PC-3 (cell line): ENCODE measurements at places on chromosomes 12 and 14.

DNA sequence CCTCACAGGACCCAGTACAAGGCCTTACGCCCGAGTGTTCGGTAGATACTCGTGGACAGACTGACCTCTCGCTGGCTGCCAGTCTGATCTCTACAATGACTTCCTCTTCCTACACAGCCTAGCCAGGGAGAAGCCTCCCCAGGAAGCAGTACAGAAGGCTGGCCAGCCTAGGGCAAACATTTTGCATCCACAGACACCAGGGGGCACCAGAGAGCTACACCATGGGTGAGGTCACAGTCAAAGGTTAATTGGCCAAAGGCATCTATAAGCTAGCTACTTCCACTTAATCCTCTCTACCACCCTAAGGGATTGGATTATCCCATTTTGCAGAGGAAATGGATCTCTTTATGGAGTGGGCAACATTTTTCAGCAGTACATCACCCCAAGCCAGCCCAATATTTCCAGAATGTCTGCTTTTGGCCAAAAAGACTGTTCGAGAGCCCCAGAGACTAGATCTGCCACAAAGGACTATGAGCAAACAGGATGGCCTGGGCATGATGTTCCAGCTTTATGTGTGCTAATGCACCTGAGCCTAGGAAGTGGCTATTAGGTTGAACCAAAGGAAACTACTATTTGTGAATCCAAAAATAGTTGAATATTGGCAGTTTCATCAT, 14.6 kb upstream of the PNMA1 start:
- DNase-seq, result peak; percentile 88

DNA sequence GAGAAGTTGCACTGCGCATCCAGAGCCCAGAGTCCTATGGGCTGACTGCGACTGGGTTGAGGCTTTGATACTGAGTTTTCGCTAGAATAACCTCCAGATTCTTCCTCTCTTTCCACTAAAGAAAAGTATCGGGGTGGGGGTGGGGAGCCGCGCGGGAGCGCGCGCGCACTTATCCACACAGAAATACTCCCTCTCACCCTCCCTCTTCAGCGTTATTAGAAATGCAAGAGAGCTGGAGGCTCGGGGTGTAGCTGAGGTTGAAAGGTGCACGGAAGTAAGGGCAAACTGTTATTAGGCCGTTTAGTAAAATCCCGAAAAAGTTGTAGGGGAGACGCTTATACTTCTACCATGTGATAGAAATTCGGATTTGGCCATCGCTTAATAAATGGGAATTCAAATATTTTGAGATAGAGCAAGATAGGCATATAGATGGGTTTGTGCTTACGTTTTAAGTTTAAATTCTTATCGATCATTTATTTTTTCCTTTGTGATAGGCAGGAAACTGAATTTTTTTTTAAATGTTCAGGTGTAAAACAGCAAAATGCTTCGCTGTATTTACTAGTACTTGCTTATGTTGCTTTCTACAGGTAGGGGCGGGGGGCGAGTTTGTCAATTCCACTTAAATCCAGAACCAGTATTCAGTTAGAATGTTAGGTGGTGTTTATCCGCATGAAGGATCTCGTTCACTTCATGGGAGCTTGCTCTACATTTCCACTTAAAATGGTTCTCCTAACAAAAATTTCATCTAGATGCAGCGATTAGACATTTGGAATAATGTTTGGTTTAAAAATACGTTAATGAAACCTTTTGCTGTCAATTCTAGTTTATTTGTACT, 1.1 kb downstream of the ARHGAP5 start:
- DNase-seq, result peak; percentile 39

DNA sequence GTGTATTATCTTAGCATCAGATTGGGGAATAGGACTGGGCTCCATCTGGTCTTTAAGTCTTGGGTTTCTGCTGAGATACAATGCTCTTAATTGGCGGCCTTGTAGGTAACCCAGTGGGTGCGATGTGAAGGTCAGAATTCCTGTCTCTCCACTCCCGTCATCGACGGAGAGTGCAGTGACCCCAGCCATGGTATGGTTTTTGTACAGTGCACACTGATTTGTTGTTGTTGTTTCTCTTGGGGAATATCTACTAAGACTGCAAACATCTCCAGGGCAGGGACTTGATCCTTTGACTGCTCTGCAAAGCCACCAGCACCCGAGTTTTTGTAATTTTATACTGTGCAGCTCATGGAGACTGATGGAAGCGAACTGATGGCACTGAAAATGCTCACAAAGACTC, 41.4 kb downstream of the KCNA1 start:
- DNase-seq, result no peak

- DNase-seq, result no peak
Observed at GRCh38 chr12:67578976-67579661, 69.4 kb upstream of the DYRK2 start.

GRCh38 chr12:124648710-124649384, 81.4 kb upstream of the NCOR2 start:
- no peak for DNase-seq

- DNase-seq, result no peak
Observed at GRCh38 chr12:130196827-130197226, 34.6 kb downstream of the FZD10 start.

- no peak for DNase-seq
Observed at GRCh38 chr12:1635301-1636095, 6.5 kb downstream of the WNT5B start.

GRCh38 chr14:78401866-78402265, 231.7 kb downstream of the NRXN3 start:
- DNase-seq, result no peak

GRCh38 chr14:66311990-66312389, 174.2 kb upstream of the CCDC196 start:
- DNase-seq, result no peak
